ENCODE measurements at places on chromosomes 6 and 20.

DNA sequence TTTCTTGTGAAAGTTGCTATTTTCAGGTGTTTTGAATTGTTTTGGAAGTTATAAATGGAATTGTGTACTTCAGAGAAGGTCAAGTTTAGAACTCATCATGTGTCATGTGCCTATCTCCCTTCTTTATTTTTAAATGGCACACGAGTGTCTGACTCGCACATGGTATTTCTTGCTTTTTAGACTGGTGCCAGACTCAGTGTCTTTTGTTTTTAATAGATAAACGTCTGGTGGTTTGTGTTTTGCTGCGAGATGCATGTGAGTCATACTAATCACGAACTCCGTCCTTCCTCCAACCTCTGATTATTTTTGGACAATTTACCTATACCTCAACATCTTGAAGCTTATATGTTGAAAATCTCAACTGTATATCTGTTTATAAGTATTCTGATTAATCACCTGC, 292.1 kb downstream of the CDKAL1 start:
- no peak for DNase-seq

GRCh38 chr6:122853259-122853995, 64.4 kb downstream of the SMPDL3A start:
- no peak for DNase-seq

DNA sequence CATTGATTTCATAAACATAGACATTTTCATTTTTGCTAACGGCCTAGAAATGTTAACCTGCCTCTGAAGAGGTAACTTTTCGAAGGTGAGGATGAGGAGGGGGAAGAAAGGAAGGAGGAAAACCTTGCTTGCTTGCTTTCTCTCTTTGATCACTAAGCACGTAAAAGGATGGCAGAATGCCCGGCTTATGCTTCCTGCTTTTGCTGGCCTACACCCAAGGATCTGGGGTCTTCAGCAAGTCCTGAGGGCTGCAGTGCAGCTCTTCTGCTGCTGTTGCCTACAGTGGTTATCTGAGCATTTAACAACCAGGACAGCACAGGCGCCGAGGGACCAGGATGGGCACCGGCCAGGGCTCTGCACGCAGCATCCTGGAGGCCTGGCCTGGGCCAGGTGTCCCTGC, 150.8 kb upstream of the TAB2 start:
- DNase-seq, result peak; percentile 14

DNA sequence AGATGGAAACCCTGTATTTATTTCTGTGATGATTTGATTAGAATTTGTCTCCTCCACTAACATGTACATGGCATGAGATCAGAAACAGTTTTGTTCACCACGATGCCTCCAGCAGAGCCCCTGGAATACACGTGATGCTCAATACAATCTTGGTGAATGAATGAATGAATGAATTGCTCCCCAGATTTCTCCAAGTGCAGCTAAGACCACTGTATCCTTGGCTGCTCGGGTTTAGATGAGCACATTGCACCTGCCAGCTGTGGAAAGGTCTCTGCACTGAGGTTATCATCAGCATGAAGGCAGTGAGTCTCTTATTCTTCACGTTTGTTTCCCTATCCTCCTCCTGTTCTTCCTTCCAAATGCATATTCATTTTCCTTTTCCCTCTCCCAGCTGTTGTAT, 17.9 kb downstream of the CASS4 start:
- no peak for DNase-seq

GRCh38 chr6:160457823-160458222, 109.6 kb downstream of the SLC22A3 start:
- DNase-seq, result no peak

GRCh38 chr6:130307752-130308361, 58.0 kb upstream of the TMEM200A start:
- no peak for DNase-seq

DNA sequence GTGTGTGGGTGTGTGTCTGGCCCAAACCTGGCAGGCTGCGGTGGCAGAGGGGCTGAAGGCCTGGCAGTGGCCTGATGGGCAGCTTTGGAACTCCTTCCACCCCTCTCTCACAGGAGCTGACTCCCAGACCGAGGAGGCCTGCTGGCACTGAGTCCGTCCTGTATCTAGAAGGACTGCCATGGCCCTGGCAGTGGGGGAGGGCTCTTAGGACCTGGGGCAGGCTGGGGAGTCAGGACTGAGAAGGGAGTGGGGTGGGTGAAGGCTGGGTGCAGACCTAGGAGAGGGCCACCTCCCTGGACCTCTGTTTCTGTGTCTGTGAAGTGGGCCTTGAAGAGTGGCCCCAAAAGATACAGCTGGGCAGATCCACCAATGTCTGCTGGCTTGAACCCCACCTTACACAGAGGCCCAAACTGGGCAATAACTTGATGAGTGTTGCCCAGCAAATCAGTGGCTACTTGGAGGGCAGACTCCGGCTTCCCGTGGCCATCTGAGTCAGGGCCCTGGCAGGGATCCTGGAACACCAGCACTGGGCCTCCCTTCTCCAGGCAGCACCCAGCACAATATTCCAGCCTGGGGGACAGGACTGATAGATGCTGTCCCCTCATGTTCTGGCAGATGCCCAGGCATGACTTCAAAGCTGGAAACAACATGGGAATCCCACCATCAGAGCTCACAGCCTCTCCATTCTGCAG, 46.7 kb upstream of the BLCAP start:
- DNase-seq, result no peak
